ENCODE measurements at places on chromosomes 1 and 21.

DNA sequence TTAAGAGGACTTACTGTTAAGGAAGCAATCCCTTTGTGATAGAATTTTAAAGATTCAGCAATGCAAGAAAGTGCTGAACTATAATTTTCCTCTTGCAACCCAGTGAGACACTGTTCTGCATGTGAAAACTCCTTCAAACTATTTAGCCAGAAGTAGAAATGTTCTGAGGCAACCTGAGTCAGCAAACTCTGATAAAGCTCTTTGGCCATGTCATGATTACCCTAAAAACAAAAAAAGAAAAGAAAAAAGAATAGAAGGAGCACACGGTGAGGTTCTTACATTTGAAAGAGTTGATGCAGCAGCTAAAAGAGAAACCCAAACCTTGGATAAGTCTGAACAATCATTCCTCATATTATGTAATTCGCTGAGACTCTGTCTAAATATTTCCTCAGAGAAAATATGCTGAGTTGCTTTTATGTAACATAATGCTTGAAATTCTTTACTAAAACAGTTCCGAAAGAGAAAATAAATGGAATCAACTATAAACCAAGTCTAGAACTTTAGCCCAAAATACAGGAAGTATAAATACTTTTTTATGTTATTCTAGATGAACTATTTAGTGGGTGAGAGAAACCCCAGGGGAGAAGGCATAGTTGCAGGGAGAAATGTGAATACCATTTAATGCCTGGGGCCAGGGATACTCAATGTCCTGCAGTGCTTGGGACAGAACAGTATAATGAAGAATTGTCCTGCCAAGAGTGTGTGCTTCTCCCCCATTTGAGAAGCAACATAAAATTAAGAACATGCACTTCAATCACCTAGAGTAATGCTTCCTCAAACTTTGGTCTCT is 60.0 kb downstream of the INTS7 start:
- DNase-seq = no peak

DNA sequence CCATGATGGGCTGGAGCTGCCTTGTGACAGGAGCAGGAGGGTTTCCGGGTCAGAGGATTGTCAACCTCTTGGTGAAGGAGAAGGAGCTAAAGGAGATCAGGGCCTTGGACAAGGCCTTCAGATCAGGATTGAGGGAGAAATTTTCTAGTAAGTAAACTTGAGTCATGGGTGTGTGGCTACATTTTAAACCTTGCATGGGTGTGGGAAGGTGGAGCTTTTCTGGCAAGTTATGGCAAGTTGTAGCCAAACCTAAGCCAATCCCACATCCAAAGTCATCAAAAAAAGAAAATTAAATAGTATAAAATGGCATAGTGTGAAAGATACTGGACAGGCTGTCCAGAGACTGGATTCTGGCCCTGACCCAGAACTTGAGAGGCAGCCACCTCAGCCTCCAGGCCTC is 39.8 kb upstream of the HSD3B1 start:
- no peak for DNase-seq

GRCh38 chr1:111392042-111392441 is 35.5 kb downstream of the OVGP1 start:
- DNase-seq = no peak

DNA sequence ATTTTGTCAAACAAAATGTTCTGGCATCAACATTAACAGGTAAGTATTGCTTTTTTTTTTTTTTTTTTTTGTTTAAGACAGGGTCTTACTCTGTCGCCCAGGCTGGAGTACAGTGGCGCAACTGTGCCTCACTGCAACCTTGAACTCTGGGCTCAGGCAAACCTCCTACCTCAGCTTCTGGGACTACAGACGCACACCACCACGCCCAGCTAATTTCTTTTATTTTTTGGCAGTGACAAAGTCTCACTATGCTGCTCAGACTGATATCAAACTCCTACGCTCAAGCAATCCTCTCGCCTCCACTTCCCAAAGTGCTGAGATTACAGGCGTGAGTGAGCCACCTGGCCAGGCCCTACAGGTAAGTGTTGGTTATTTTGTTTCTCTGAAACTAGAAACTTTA is 2.4 kb downstream of the TUT4 start:
- no peak for DNase-seq

GRCh38 chr1:55234016-55234415 is 18.9 kb upstream of the USP24 start:
- DNase-seq = no peak

- no peak for DNase-seq
Observed at GRCh38 chr1:220841293-220841692, 38.0 kb upstream of the HLX start.

DNA sequence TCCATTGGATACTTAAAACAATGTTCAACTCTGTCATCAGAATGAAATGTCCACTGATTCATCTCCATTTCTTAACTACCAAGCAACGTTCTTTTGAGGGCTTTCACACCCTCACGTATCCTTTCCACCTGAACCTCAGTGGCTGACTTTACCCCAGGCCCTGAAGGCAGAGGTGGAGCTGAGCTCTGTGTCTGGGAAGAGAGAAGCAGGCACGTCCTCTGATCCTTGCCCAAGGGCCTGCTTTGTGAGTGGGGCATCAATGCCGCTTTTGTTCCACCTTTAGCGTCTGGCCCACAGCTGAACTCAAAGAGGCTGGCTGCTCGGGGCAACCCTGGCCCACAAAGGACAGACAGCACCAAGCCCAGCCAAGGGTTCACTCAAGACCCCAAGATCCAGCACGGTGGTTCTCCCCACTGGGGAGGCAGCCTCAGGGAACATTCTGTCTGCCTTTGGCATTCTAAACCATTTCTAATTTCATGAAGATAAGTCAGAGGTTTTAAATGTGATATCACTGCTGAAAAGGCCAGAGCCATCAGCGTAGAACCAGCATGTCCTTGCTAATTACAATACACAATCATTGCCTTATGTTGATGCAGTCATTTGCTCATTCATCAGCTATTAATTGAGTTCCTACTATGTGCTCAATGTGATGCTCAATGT is 126.0 kb upstream of the UBE2U start:
- DNase-seq = no peak

- no peak for DNase-seq
Observed at GRCh38 chr1:59697150-59697800, 117.5 kb upstream of the HOOK1 start.

DNA sequence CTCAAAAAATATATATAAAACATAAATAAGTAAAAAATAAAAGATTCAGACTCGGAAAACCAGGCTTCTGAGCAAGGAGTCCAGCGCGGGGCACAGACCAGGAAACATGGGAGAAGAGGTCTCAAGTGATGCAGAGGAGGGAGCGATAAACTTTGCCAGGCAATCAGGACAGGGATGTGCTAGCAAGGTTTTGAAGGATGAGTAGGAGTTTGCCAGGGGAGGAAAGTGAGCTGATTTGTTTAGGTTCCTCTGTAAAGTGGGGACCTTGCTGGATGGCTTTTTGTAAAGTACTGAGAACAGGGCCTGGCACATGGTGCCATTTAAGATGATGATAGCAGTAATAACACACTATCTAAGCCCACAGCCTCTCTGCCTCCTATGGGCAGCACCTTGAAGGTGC is 86.1 kb downstream of the SPSB1 start:
- no peak for DNase-seq

- peak; percentile 69 for DNase-seq
Observed at GRCh38 chr1:7808253-7808844, 24.3 kb downstream of the PER3 start.

GRCh38 chr1:77718181-77718580 is 35.7 kb upstream of the ZZZ3 start:
- DNase-seq = no peak

GRCh38 chr1:65068202-65069010 is 79.6 kb upstream of the AK4 start:
- peak; percentile 67 for DNase-seq

DNA sequence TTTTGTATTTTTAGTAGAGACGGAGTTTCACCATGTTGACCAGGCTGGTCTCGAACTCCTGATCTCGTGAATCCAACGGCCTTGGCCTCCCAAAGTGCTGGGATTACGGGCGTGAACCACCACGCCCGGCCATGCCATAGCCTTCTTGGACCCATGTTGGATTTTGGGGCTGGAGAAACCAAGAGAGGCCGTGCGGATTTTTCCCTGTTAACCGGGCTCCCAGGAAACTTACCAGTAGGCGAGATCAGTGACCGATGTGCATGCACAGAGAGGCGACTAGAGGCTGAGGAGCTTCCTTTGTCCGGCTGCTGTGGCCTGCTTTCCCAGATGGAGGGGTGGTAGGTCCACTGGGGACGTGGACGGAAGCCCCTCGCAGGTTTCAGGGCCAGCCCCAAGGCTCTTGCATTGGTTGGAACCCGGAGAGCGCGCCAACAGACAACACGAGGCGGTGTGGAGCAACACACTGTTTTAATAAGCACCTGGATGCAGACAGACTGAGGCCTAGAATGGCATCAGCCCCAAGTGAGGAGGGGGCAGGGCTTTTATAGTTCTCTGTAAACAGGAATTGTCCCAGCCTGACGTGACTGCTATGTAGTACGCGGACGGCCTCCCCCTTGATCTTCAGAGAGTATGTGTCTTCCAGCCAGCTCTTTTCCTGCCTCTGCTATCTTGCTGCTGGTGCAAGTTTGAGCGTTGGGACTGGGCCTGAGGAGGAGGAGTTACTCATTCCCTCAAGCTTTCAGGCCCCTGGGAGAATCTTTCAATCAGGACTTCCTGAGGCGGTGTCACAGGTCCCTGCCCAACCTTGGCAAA is at the start of gene ERVH48-1:
ERVH48-1 (minus strand) TSS at position 517 of the 813 bp plus-strand sequence. CDS start 6,624 bp downstream, outside the sequence.
- no peak for DNase-seq

GRCh38 chr1:186178426-186179043 is 196.5 kb downstream of the TPR start:
- no peak for DNase-seq

DNA sequence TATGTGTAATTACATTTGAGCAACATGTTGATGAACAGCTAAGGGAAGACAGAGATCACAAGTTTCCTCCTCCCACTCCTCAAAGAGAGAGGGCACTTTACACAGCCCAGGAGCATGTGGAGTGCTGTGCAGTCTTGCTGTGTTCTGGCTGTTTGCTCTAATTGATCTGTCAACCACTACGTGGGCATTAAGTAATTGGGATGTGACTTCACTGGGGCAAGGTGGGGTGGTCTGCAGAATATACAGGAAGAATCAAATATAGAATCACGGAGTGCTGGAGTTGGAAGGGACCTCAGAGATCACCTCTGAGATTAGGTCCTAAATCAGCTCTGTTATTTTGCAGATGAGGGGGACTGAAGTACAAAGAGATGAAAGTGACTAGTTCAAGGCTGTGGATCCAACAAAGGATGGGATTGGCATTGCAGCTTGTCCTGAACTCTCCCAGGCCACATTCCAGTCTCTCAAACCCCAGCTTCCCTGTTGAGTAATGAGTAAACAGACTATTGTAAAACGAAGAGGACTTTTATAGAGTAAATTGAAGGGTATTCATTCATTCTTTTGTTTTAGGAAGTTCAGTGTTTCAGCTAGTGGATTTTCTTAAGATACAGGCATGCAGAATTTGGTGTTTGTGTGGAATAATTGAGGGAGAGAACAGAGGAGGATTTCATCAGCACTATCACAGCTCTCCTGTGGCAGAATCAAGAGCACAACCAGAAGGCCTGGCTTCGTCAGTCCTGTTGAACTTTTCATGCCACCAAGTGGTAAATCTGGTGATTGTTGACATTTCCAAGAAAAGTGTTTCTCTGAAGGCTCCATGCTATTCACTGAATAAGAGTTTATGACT is 22.4 kb downstream of the NOS1AP start:
- no peak for DNase-seq

DNA sequence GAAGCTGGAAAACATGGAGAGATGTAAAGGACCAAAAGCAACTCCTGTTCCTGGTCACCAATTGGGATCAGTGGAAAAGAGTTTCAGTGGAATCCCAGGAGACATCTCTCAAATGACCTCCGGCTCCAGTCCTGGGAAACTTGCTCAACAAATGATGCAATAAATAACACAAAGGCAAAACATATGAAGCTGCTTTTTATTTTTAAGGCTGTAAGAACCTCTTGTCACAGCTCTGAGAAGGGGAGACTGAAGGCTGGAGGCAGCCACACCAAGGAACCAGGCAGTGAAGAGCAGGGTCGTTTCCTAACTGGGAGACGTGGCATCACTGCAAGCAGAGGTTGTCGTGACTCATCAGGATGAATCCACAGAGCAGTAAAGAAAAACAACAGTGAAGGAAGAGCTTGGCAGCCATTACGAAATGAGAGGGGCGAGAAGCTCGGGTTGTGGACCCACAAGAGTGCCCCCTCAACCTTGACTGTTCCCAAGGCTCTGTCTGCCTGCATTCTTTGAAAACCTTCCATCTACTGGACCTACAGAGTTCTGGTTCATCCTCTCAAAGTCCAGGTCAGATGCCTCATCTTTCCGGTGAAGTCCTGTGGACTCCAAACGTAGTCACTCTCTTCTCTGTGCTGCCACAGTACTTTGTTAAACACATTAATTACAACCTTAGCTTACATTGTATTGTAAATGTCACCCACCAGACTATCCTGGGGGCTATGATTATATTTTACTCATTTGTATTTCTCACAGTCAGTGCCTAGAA is 32.1 kb downstream of the JAK1 start:
- DNase-seq = no peak

DNA sequence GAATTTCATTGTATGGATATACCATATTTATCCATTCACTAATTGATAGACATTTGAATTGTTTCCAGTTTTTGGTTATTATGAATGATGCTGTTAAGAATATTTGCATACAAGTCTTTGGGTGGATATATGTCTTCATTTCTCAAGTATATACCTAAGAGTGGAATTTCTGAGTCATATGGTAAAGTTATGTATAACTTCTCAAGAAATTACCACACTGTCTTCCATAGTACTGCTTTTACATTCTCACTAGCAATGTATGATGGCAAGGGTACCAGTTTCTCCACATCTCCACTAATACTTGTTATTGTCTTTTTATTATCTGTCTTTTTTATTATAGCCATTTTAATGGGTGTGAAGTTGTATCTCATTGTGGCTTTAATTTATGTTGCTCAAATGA is 74.6 kb upstream of the TENT5C start:
- DNase-seq = no peak

DNA sequence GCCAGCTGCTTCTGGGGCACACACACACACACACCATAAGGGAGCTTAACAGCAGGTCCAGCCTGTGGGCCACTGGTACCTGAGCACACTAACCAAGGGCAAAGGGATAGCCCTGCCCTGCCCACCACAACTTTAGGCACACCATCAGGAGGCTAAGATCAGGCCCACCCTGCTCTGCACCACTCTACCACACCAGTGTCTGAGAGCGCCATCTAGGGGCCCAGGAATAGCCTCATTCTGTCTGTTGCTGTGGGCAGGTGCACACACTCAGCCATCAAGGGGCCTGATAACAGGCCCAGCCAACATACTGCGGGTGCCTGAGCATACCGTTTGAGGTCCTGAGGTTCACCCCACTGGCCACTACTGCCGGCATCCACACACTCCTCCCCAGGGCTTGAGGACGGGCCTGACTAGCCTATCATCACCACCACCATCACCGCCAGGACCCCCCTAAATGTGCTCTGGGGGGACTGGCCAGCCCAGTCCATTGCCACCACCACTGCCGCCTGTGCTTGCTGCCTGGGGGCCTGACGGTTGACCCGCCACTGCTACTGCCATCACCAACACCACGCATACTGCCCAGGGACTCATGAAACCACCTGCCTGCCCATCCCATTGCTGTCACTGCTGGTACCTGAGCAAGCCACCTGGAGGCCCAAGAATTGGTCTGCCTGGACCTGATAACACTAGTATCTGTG is 31.3 kb downstream of the NSL1 start:
- DNase-seq = peak; percentile 51

Data from NAMALWA (cell line).